ENCODE measurements at places on chromosomes 7 and 10.

DNA sequence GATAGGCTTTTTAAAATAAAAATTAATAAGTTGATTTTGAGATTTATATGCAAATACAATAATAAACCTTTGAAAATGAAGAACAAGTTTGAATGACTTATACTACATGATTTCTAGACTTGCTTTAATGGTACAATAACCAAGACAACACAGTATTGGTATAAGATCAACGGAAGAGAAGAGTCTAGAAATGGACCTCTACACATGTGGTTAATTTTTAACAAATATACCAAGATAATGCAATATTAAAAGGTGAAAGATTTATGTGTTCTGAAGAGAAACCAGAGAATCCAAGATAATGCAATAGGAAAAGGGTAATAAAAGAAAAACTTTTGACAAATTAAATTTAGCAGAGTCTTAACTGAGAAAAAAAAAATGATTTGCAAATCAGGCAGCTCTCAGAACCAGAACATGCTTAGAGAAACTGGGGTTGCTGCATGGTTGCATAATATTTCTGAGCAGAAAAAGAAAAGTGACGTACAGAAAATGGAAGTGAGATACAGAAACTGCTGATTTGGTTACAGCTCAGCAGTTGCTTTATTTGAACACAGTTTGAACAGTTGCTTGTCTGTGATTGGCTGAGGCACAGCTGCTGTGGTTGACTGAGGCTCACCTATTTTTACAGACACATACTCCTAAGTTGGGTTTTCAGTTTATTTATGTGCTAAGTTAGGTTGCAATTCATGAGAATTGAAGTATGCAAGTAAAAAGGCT, 365.9 kb downstream of the CRPPA start:
- peak; percentile 21 for DNase-seq

- no peak for DNase-seq
Measured at GRCh38 chr7:26995666-26996065, 100.1 kb downstream of the HOXA1 start.

DNA sequence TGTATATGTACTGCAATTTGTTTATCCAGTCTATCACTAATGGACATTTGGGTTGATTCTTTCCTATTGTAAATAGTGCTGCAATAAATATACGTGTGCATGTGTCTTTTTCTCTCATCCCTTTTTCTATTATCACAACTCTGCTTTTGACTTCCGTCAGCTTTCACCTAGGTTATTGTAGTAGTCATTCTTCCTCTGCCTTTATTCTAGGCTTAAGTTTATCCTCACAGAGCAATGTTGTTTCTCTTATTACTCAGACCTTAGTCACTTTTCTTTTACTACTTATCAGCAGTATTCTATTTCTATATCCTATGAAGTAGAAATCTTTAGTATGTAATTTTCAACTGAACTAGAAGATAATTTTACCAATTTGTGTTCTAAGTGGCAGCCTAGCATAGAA, 175.3 kb upstream of the SEMA3E start:
- no peak for DNase-seq

GRCh38 chr7:151085691-151086620, at the start of gene AGAP3:
Gene AGAP3, plus strand, starts transcription at chr7:151086475. Its CDS starts 267 bp downstream, at chr7:151086742.
- peak; percentile 88 for DNase-seq

GRCh38 chr10:93515071-93516005, 18.9 kb downstream of the CEP55 start:
- peak; percentile 53 for DNase-seq

- no peak for DNase-seq
Measured at GRCh38 chr7:116018731-116019130, 11.8 kb downstream of the TFEC start.

DNA sequence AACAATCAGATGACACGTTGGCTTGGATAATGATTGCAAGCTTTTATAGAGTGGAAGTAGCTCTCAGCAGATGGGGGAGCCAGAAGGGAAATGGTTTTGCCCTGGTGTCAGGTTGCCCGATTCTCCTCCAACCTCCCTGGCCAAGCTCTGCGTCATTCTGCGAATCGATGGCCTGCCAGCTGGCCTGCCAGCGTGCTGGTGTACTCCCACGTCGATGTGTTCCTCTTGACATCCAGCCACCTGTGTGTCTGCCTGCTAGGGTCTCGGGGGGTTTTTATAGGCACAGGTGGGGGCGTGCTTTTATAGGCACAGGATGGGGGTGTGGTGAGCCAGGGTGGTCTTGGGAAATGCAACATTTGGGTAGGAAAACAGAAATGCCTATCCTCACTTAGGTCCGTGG, 4.6 kb downstream of the NET1 start:
- no peak for DNase-seq

All from putamen (tissue), 1 donor.